Stimulated activated CD4-positive, alpha-beta T cell treated with anti-CD3 and anti-CD28 coated beads, TNF-alpha, amount 100 ng/mL, for 48 hours (primary cell): ENCODE measurements at places on chromosomes 2 and 18.

- no peak for DNase-seq
These were observed 59.6 kb downstream of the CABYR start for GRCh38 chr18:24198461-24198860.

GRCh38 chr18:48356151-48356745 is 52.9 kb downstream of the ZBTB7C start:
- no peak for DNase-seq

GRCh38 chr18:9233771-9234440 is 97.3 kb downstream of the ANKRD12 start:
- no peak for DNase-seq

DNA sequence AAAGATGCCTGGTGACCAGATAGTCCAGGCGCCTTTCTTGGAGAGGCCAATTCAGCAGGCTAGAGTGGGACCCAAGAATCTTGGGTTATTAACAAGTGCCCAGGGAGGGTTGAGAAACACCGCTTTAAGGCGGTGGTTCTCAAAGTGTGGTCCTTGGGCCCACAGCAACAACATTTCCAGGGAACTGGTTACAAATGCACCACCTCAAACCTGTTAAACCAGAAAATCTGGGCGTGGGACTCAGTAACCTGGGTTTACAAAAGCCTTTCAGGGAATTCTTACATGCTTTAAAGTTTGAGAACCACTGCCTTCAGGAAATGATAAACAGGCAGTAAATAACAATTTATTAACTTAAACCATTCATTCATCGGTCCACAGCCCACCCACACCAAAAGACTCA is 92.5 kb downstream of the SP3 start:
- no peak for DNase-seq

GRCh38 chr18:61870151-61870550 is 22.7 kb downstream of the RNF152 start:
- no peak for DNase-seq

GRCh38 chr2:13240789-13241487 is 524.2 kb downstream of the TRIB2 start:
- DNase-seq = no peak

DNA sequence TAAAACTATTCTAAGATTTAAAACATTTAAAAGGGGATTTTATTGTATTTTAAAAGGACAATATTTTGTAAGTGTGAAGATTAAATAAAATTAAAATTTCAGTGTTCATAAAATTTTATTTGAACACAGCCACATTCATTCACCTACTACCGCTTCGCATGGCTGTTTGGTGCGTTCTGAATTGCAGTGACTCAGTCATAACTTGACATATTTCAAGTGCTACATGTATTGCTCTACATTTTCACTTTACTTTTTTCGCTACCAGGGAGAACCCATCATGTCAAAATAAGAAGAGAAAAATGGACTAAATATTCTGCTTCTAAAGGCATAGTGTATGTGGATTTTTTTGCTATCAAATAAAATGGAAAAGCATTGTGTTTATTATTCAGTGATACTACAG is 8.7 kb downstream of the PTH2R start:
- DNase-seq = no peak

- DNase-seq = no peak
These were observed 96.3 kb upstream of the THUMPD2 start for GRCh38 chr2:39875182-39875913.
